ENCODE measurements at places on chromosomes 7 and 10.

DNA sequence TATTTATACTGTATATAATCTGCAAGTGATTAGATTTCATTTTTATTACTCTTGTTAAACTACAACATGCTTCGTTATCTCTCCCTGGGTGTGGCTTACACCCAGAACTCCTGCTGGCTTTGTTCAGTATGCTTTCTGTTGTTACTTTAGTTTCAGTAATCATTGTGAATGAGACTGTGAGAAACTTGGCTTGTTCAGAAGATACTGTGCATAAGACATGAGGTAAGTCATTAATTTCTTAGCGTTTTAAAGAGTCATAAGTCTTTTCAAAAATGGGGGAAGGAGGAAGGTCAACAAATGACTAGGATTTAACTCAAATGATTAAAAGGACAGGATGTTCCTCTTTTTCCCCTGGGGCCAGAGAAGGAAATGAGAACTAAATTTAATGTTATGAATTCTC, 11.6 kb upstream of the ADD3 start:
- DNase-seq, result no peak

- DNase-seq, result no peak
Measured at GRCh38 chr10:59055045-59055444, 121.4 kb upstream of the PHYHIPL start.

DNA sequence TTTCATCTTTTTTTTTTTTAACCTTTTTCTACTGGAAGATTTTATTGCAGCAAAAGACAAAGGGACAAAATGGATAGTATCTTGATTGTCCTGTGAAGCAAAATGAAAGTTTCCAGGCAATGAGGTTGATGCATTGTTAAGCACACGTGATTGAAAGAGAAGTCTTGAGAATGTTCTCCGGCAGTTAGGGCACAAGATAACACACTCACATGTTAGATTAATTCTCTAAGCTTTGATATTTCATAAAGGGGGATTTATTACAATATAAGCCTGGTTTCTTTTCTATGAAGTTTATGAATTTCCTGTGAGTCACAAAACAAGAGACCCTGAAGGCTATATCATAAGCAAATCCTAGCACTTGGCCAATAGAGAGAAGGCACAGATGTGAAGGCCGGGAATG, 93.4 kb upstream of the ARMC3 start:
- no peak for DNase-seq

GRCh38 chr10:118851062-118852035, 96.6 kb upstream of the CACUL1 start:
- DNase-seq, result no peak

- no peak for DNase-seq
Measured at GRCh38 chr10:110409926-110410325, 87.8 kb upstream of the DUSP5 start.

- no peak for DNase-seq
Measured at GRCh38 chr7:157853076-157853788, 516.4 kb downstream of the DNAJB6 start.

DNA sequence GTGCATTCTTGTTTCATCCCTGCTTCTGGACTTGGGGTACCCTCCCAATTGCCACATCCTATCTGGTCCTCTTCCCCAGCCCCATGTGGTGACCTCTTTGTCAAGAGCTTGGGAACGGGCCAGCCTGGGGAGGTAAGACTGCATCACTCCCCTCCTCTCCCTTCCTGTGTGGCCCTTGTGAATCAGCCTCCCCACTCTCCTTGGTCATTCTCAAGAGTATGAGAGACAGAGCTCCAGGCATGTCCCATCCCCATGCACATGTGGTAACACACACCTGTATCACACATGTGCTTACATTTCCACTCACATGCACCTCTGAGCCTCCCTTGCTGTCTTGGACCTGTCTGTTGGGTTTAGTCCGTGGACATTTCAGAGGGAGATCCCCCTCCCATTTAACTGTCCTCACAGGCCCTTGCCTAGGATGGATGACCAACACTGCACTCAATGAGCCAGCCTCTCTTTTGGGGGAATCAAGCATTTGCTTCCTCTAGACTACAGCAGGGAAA, 2.6 kb downstream of the MRPL43 start:
- no peak for DNase-seq

DNA sequence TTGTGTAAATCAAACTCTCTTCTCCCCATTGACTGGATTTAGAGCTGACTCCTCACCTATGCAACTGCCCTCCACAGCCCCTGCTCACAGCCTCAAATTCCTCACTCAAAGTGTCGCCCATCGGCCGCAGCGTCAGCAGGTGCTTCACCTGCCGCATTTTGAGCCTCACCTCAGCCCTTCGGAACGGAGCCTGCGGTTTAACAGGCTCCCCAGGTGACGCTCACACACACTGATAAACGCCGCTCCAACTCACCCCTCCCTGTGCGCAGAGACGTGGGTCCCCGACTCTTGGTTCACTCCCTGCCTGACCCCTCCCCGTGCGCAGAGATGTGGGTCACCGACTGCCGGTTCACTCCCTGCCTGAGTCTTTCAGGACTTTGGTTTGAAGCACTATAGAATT, 57.1 kb downstream of the CARD11 start:
- no peak for DNase-seq

GRCh38 chr7:88278881-88279280, 27.8 kb downstream of the STEAP4 start:
- no peak for DNase-seq

DNA sequence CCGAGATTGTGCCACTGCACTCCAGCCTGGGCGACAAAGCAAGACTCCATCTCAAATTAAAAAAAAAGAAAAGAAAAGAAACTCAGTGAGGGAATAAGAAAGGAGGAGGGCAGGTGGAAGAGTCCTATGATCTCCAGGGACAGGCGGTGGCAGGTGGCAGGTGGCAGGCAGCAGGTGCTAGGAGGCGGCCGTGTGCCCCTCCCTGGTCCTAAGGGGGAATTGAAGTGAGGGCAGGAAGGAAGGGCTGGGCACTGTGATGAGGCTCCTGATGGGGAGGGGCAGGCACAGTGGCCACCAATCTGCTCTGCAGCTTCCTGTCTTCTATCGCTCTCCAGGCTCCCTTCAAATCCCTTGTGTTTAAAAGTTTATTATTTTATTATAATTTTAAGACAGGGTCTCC, 41.2 kb upstream of the UBE3C start:
- no peak for DNase-seq

- no peak for DNase-seq
Measured at GRCh38 chr7:37417107-37417474, 31.6 kb downstream of the ELMO1 start.

DNA sequence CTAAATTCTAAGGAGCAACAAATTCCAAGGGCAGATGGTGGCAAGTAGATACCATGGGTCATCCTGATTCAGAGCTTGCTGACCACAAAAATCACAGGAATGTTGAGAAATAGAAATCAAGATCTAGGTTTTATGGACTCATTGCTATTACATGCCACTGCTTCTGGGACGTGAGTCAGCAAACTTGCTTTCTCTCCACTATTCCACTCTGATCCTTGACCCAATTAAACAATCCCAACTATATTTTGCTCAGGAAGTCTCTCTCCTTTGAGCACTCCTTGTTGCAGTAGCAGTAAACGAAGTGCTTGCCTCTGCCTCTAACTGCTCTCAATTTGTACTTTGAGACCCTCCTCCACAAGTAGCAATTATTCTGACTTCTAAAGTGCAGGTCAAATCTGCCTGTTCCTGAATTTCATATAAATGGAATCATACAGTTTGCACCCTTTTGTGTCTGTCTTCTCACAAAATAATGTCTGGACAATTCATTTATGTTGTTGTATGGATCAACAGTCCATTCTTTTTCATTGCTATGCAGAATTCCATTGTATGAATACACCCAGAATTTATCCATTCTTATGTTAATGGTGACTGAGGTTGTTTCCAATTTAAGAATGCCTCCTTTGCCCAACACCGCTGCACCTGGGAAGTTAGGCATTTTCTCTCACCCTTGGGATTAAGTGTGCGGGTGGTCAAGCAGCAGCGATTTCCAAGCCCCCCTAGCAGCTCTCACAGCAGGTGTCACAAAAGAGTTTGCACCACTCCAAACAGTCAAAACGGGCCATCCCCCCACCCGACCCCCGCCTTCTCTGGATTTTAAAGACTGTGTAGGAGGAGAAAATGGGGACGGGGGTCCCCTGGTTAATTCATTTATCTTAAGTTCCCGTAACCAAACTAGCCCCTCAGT, 35.9 kb downstream of the ACSM6 start:
- no peak for DNase-seq

DNA sequence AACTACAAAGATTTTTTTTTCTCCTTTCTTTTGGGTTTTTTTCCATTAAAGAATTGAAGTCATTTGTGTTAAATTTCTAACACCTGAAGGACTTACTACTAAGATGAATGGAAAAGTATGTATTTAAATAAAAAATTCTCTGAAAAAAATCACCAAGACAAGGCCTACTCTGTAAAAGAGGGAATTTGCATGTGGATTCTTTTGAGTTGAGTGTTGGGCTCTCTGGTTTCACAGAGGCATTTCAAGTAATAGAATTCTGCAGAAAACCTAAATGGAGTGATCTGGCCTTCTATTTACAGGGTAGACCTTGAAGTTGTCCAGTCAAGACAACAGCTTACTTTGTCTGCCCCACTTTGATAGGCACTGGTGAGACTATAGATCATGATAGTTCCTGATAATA, 4.1 kb downstream of the LRRC17 start:
- DNase-seq, result no peak

DNA sequence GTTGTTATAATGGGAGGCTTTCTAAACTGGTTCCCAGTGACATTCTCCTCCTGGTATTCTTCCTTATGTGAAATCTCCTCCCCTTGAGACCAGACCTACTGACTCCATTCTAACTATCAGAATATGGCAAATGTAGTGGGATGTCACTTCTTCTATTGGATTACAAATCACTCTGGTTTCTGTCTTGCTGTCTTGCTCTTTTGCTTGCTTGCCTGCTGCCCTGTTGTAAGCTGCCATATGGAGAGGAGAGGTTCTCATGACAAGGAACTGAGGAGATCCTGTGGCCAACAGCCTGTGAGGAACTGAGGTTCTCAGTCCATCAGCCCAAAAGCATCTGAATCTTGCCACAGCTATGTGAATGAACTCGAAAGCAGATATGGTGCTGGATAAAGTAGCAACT, 4.7 kb upstream of the NRCAM start:
- no peak for DNase-seq

DNA sequence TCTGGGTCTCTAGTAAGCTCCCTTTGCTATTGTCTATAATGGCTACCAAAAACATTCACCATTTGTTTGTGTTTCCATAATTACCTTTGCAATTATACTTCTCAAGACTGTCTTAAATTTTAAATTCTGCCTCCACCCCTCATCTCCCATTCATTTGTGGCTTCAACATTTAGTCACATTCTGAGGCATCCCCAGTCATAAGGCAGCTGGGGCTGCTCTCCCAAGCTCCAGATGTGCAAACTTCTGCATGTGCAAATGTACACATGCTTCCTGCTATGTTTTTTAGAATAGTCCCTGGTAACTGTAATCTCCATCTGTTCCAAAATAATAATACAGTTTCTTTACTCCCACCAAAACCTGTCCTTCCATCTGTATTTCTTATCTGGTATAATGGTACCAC, 97.3 kb downstream of the CDK6 start:
- DNase-seq, result no peak

- no peak for DNase-seq
Measured at GRCh38 chr7:33054261-33054964, 8.2 kb downstream of the NT5C3A start.

DNA sequence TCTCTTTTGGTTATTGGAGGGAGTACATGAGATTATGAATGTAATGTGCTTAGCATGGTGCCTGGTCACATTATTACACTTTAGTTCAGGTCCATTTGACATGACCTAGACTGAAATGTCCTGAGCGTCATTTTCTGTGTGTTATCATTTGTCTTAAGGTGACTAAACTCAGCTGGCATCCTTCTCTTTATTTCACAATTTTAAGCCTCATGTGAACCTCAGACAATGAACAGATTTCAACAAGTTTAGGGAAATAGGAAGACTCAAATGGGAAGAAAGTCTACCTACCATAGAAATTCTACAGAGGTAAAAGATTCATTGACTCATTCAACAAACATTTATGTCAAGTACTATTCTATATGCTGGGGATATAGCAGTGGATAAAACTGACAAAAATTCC, 70.2 kb upstream of the EXOC6 start:
- no peak for DNase-seq

- DNase-seq, result peak; percentile 61
Measured at GRCh38 chr10:131874991-131875451, 25.8 kb upstream of the PPP2R2D start.

All from T47D (cell line).